Stimulated activated CD4-positive, alpha-beta T cell treated with anti-CD3 and anti-CD28 coated beads, Interleukin-4, amount 100 ng/mL, for 4 hours (primary cell): ENCODE measurements at places on chromosomes 1 and 21.

DNA sequence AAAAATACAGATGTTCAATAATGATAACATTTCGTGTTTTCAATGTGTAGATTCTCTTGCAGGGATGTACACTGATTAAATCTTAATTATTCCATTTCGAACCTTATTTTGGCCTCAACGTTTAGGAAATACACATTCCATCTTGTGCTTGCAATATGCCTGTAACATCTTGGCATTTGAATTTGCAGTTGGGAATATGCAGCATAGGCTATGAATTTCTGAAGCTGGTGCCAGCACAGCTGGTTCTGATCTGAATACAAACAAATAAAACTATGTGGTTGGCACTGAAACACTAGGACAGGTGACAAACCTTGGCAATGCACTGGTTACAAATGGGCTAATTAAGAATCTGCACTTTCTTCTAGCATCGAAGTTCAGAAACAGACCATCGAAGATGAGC, 108.4 kb downstream of the ERG start:
- DNase-seq, result no peak

DNA sequence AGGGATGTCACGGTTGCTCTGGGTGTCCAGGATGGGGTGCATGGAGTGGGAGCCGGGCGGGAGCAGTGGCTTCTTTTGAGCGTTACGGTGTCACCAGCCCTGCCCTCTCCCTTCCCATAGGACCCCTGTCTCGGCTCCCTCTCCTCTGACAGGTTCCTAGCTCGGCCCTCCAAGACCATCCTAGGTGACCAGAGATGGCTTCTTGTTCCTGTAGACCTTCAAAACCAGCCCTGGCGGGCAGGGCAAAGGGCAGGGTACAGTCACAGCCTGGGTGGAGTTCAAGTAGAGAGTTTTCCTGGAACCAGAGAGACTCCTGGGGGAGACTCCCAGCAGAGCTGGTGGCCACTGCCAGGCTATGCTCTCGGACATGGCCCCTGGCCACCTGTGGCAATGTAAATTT, 345.6 kb upstream of the AJAP1 start:
- no peak for DNase-seq

DNA sequence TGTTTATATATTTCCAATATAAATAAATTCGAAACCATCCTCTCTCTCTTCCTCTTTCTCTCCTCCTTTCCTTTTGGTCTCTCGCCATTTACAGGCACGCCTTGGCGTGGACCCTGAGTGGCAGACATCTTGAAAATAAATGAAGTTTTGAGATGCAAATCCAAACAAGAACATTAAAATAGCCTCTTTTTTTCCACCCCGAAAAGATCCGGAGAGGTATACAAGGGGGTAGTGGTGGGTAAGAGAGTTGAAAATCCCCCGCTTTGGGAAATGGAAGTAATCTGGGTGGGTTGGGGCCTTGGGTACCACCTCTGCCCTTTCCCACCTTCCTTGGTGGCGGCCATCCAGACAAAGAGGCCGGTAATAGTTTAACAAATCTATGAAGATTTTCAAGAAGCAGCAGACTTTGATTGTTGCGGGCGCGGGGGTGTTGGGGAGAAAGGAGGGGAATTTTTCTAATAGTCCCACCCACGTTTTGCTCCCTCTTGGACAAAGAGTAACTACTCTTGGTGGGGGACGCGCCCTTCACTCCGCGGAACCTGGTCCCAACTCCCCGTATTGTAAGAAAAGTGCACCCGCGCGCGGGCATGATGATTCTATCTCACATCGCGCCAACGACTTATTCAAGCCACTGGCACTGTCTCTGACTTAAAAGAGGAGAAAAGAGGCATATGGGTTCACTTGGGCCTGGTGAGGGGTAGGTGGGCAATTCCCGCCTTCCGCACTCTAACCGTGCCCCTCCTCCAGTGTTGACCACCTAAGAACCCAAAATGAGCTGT, 4.0 kb upstream of the FOXD3 start:
- DNase-seq, result no peak

DNA sequence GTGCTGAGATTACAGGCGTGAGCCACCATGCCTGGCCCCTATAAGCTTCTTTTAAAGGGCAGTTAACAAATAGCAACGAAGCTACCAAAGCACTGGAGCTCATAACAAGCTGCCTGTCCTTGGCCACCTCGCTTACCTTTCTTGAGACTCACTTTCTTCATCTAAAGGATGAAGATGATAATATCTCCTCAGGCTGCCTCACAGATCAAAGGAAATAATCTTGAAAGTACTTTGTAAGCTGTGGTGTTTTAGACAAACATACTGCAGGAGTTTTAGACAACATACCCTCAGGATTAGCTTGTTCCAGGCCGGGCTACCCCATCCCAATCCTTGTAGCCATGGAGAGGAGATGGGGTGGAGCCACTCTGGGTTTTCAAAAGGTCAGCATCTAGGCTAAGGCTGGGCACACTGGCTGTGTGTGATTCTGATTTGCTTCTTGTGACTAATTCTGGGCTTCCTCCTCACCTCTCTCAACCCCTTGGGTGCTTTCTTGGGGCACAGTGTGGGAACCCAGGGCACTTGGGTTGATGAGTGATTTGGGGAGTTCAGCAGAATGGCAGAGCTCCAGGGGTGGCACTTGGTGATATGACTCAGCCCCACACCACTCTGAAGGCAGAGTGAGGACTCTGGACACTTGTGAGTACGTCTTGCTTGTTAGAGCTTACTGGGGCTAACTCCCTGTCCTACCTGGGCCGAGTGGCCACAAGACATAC, 5.2 kb downstream of the GPR25 start:
- no peak for DNase-seq

DNA sequence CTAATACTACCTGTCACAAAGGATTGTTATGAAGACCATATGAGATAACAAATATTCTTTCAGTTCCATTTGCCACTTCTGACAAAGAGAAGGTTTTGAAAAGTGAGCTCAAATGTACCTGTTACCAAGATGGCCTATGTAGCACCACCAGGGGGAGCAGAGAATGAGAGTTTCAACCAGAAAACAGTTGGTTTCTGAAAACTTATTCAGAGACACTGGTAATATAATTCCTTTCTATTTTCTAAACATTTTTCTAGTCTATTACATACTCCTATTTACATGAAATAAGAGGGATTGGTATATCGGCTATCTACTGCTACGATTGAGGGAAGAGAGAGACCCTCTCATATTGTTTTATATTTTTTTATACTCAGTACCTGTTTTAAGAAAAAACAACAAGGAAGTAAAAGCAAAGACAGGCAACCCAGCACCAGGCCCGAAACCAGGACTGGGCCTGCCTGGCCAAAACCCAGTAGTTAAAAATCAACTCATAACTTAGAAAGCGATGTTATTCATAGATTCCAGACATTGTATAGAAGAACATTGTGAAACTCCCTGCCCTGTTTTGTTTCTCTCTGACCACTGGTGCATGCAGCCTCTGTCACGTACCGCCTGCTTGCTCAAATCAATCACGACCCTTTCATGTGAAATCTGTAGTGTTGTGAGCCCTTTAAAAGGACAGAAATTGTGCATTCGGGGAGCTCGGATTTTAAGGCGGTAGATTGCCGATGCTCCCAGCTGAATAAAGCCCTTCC, 48.3 kb downstream of the IL23R start:
- DNase-seq, result peak; percentile 41

GRCh38 chr1:92291372-92291999, 7.3 kb downstream of the GLMN start:
- no peak for DNase-seq
